ENCODE measurements at places on chromosomes 3 and 15. TPM values are rescaled to one million over a fixed set of nuclear protein-coding genes. Genes with fewer than 3 reads are reported as not detected.

Gene CADM2
- 0.95 TPM for total RNA-seq

Gene TRIM71
- total RNA-seq, result 0.18 TPM

Gene ARGFX
- not detected for total RNA-seq

Gene GCSAM
- total RNA-seq, result 0.04 TPM

Gene CCR2
- not detected for total RNA-seq

Gene PIGZ
- 1.0 TPM for total RNA-seq

Gene DNAJC19
- total RNA-seq, result 117 TPM

Gene CNTN3
- total RNA-seq, result not detected

Gene GAP43
- 0.11 TPM for total RNA-seq

Gene SLC27A2
- 24.4 TPM for total RNA-seq

Gene TMEM207
- not detected for total RNA-seq

Gene EHHADH
- total RNA-seq, result 5.5 TPM

Gene PROS1
- total RNA-seq, result 22.6 TPM

Gene RARB
- 0.16 TPM for total RNA-seq

Gene HYAL1
- total RNA-seq, result 8.4 TPM

Gene IGDCC3
- 0.07 TPM for total RNA-seq

Gene ZPLD1
- total RNA-seq, result not detected

Gene TAGLN3
- total RNA-seq, result not detected

Gene RASGRP1
- 0.31 TPM for total RNA-seq

Gene TTC23
- total RNA-seq, result 3.5 TPM

Gene NDN
- 3.1 TPM for total RNA-seq

Gene BCL2A1
- not detected for total RNA-seq

Gene XCR1
- total RNA-seq, result not detected

Gene ZNF660
- 0.13 TPM for total RNA-seq

Gene MYLK
- total RNA-seq, result 0.53 TPM
